Ureter (tissue), 1 donor: ENCODE measurements at places on chromosomes 1 and 21. TPM values are rescaled to one million over a fixed set of nuclear protein-coding genes. Genes with fewer than 3 reads are reported as not detected.

The OR2L3 gene
- total RNA-seq = not detected

The DYNLT4 gene
- 0.52 TPM for total RNA-seq

The PGLYRP3 gene
- not detected for total RNA-seq

The ITLN2 gene
- total RNA-seq = not detected

The FMO2 gene
- 6.7 TPM for total RNA-seq

The EPHA2 gene
- total RNA-seq = 58.9 TPM

DNA sequence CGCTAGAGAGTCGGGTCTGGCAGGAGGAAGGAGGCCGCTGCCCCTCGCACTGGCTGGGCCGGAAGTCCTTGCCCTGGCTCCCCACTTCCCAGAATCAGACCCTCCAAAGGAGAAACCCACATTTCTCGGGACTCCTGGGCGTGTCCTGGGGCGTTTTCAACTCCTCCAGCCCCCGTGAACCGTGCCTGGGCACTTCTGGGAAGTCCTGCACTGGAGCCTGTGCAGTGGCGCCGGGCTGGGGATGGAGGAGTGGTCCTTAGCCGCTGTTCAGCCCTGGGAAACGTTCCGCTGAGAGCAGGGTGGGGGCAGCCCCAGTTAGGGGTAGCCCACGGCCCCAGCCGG is 3.0 kb downstream of the IGSF21 start:
- no peak for DNase-seq

DNA sequence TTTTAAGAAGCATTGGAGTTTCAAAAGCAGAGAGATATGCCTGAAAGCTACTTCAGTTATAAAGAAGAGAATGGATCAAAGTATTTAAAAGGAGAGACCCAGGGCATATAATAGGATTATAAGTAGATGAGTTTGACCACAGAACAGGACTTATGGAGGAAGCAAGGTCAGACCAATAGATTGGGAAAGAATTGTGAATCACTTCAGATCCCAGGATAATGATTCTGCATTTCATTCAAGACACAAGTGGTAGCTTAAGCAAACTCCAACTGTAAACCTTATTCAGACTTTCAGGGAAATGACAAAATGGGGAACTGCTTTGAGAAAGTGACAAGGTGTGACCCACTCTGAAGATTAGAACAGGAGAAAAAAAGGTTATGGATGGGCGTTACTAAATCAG is 18.9 kb upstream of the OR10J5 start:
- DNase-seq = no peak

GRCh38 chr21:21182401-21183010 is 184.3 kb downstream of the NCAM2 start:
- no peak for DNase-seq

- DNase-seq = no peak
Measured at GRCh38 chr1:47972864-47973432, 24.2 kb downstream of the TRABD2B start.

DNA sequence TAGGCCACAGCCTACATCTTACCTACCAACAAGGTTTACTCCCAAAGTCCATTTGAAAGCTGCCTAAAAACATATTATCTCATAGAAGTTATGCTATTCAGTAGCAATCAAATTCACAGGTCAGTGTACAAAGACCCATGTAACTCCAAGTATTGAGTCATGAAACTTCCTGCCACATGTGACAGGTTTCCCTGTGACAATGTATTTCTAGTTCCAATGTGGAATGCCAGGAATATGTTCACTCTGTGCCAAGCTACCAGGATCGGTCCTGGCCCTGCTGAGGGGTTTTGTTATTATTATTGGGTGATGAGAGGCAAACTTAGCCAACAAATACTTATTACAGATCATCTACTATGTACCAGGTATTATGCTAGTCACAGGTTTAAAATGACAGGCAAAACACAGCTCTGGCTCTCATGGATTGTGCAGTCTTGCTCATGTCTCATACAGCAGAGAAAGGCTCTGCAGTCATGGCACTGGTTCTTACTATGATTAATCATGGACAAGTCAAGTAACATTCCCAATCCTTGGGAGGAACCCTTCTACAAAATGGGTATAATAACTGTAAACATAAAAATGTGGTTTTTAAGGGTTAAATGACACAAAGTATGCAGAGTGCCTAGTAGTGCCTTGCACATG is 22.5 kb downstream of the DPH5 start:
- no peak for DNase-seq

GRCh38 chr1:242002072-242002471 is 3.2 kb upstream of the MAP1LC3C start:
- DNase-seq = no peak

DNA sequence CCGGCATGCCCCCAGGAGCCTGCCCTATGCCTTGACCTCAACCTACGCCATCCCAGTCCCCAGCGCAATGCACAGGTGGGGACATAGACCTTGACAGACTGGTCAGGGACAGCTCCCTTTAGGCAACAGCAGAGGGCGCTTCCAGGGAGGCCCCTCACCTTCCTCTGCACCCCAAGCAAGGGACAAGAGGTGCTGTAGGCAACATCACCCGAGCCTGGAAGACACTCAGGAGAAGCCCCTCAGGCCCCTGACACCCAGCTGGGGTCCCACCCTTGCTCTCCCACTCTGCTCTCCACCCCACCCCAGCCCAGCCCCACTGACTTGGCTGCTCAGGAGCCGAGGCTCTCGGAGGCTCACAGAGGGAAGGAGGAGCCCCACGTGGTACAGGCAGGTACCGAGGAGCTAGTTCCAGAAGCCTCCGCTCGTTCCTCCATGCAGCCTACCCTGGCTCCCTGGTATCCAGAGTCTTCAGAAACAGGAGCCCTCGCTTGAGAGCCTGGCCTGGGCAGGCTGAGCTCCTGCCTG is 2.4 kb upstream of the WNT3A start:
- no peak for DNase-seq

DNA sequence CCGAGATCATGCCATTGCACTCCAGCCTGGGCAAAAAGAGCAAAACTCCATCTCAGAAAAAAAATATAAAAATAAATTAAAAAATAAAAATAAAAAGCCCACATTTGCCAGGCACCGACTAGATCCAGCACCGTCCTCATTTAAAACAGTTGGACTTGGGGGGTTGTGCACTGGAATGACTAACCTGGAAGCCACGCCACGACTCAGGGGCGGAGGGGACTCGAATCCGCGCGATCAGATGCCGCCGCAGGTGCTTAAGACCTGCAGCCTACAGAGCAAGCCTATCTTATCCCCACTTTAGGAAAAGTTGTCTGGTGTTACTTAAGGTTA is 38.5 kb downstream of the ZBTB8OS start:
- no peak for DNase-seq

- no peak for DNase-seq
Measured at GRCh38 chr1:12287869-12288268, 58.0 kb downstream of the VPS13D start.

DNA sequence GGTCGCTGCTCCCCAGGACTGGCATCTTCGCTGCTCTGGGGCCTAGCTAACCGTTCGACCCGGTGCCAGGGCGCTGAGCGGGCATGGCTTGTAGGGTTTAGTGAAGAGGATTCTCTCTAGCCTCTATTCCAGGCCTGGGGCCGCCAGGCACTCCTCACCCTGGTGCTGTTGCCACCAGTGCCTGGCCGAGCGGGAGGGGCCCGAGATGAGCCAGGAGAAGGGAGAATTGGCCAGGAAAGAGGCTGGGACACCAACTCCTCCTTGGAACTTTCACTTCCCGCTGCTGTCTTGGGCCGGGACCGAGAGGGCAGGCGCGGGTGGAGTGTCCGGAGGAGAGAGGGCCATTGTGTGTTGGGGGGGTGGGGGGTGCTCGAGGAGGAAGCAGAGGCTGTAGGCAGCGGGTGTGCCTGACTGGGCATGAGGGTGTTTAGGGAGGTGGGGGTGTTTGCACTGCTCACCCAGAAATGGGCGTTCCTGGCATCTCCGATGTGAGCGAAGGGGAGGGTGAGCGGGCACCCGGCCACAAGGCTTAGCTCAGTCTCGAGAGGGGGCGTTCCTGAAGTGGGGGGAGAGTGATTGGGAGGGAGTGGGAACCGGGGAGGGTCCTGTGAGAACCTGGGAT is 772 bp downstream of the ADAM15 start:
- DNase-seq = peak; percentile 76

GRCh38 chr1:4652631-4653327 is 1.6 kb upstream of the AJAP1 start:
- DNase-seq = peak; percentile 56

GRCh38 chr21:33682992-33683627 is 40.8 kb downstream of the ITSN1 start:
- no peak for DNase-seq

DNA sequence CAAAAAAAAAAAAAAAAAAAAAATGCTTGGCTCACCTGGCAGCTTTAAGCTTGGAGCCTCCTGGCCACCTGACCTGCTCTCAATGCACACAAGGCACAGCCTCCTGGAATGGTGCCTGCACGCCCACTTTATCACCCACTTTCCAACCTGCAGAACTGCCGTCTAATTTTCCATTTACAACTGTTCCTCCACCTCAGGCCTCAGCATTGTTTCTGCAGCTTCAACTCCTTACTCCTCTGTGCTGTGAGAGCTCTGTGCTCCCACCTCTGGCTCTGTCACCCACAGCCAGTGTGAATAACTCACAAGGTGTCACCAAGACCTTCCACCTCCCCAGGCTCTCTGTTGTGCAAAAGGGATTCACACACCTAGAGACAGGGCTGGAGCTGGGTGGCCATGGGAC is 38.7 kb upstream of the GPR157 start:
- DNase-seq = no peak

- no peak for DNase-seq
Measured at GRCh38 chr1:176576670-176577069, 113.7 kb downstream of the PAPPA2 start.

- DNase-seq = no peak
Measured at GRCh38 chr1:67345556-67345955, 37.9 kb downstream of the IL12RB2 start.
